ENCODE measurements at places on chromosomes 2 and 18.

- DNase-seq: no peak
These were observed 116.8 kb upstream of the HNMT start for GRCh38 chr2:137847443-137847842.

GRCh38 chr18:59737776-59738300 is 40.6 kb upstream of the CCBE1 start:
- DNase-seq: no peak

DNA sequence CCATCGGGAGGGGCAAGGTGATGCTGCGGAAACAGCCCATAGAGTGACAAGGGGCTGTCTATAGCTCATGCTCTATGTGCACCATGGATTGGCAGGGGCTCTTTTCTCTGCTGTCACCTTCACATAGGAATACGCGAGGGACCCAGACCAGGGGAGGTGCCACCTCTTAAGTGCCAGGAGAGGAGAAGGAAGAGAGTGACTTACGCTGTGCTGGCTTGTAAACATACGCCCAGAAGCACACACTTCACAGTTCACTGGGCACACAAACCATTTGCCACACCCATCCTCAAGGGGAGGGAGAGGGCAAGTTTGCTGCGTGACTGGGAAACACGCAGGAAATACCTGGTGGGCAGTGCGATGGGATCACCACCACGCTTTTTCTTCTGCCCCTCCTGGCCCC is 65.1 kb upstream of the GPR45 start:
- no peak for DNase-seq

DNA sequence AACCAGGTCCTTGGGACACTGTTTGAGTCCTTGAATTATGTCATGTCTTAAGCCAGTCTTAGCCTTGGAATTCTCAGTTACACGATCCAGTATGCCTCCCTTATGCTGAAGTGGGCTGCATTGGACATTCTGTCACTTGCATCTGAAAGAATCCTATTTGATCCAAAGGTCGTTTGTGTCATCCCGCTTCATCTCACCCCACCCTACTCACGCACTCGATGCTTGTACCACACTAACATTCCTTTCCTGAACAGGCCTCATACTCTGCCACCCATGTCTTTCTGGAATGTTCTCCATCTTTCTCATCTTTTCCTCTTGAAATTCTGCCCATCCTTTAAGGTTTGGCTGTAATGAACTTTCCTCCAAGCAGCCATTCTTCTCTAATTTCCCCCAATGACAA is 27.9 kb upstream of the ZFP36L2 start:
- DNase-seq: no peak

- DNase-seq: no peak
These were observed 73.3 kb downstream of the SH3BP4 start for GRCh38 chr2:235024931-235025773.

GRCh38 chr2:170282851-170283250 is 104.9 kb downstream of the MYO3B start:
- DNase-seq: no peak

GRCh38 chr2:138321458-138321857 is 180.1 kb upstream of the SPOPL start:
- no peak for DNase-seq

DNA sequence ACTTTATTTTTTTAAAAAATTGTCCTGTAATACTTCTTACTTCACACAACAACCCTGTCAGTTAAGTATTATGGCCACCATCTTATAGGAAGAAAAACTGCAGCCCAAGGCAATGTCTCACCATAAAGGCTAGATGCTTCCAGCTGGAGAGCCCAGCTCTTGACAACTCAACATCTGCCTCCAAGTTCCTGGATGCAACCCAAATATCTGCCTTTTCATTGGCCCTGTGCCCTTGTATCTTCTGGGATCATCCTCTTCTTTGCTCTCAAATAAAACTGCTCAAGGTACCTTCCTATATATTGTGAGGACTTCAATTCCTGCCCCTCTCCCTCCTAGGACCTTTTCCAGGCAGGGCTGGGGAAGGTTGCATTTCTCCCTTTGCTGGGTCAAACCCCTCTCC is 69.5 kb downstream of the BIN1 start:
- no peak for DNase-seq

GRCh38 chr2:121333834-121334558 is 49.0 kb upstream of the TFCP2L1 start:
- no peak for DNase-seq

DNA sequence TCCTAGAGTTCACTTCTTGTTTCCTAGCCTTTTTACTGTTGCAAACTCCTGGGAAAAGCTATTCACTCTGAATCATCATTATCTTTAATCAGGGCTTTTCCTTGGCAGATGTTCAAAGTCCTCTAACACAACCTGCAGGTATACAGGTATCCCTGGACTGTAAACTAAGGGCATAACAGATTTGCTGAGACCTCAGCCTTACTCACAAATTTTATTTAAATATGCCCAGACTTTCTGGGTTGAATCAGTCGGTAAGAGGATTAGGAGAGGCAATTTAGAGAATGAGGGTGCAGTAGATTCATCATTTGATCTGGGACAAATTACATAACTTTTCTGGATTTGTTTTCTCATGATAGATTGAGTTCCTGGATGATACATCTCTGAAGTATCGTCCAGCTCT is 217.8 kb upstream of the STON1 start:
- no peak for DNase-seq

DNA sequence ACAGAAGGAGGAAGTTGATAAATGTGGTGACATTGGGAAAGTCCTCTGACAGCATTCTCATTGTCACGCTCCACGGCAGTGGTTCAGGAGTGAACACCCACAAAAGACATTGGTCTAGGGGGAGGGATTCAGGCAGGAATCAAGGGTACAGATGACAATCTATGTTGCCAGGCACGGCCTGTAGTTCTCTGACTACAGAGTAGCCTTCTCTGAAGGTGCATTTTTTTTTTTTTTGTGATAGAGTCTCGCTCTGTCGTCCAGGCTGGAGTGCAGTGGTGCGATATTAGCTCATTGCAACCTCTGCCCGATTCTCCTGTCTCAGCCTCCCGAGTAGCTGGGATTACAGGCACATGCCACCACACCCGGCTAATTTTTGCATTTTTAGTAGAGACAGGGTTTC is 7.4 kb upstream of the MOB1A start:
- peak; percentile 10 for DNase-seq

DNA sequence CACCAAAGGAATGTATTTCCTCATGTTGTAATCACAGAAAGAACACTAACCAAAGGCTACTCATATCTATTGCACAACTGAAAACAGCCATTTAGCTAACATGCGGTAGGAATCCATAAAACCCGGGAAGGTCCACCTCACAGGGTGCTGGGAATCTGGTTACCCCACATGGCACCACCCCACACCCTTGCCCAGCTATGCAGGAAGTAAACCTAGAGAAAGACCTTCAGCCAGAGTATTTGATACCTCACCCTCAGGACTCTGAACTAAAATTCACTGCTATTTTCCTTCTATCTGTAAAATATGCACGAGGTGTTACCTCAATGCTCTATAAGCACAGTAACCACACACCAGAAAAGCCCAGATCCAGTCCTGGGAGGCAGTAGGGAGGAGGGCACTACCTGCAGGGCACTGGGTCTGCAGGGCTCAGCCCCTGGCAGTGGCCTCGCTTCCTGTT is 45.8 kb downstream of the PTPN2 start:
- no peak for DNase-seq

GRCh38 chr2:96116424-96116878 is at the start of gene ADRA2B:
Gene ADRA2B, minus strand, starts transcription at chr2:96116571. Its CDS starts 422 bp downstream, at chr2:96116149.
- DNase-seq: peak; percentile 50

DNA sequence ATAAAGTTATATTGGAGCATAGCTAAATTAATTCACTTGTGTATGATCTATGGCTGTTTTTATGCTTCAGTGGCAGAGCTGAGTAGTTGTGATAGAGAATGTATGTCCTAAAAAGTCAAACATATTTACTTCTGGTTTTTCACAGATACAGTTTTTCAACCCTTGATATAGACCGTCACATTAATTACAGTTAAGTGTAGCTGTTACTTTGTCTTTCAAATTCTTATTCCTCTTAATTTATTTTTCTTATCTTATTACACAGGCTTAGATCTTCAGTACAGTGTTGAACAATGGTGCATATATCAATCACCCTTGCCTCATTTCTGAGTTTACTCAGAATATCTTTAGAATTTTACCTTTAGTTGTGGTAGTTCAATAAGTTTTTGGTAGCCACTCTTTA is 12.2 kb upstream of the CYRIA start:
- no peak for DNase-seq

DNA sequence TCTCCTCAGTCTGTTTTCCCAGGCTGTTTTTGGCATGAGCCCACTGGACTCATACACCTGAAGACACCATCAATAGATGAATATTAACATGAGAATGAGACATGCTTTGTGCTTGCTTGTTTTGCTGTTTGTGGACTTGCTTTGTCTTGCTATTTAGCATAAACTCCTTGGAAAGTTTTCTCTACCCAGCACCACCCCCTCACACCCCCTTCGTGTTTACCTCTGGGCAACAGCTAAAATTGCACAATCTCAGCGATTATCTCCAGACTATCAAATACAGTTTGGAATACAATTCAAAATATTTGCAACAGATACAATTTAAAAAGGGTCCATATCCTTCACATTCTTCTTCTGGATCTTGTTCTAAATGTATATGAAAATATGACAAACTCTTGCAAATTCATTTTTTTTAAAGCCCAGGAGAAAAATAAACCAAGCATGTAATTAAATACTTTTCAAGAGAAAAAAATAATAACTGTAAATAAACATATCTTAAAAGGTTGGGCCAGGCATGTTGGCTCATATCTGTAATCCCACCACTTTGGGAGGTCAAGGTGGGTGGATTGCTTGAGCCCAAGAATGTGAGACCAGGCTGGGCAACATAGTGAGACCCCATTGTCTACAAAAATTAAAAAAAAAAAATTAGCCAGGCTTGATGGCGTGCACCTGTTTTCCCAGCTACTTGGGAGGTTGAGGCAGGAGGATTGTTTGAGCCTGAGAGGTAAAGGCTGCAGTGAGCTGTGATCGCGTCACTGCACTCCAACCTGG is 32.3 kb upstream of the PMAIP1 start:
- DNase-seq: no peak

DNA sequence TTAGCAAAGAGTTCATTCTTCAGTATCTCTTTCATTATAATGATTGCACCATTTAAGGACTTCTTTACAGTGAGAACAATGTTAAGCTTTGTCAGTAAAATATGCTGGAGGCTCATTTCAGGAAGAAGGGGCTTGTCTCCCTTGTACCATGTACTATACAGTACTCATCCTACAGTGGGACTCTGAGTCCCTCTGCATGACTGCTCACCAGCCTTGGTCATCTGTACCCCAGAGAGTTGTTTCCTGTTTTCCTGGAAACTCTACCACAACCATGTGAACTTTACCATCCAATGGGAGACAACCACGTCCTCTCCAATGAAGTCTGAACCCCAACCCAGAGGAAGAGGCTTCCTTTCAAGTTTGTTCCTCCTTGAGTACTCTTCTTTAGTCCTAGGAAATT is 1171.1 kb upstream of the CRIM1 start:
- no peak for DNase-seq

GRCh38 chr2:22530131-22530530 is 854.8 kb upstream of the KLHL29 start:
- DNase-seq: no peak

GRCh38 chr2:27076323-27076722 is 2.1 kb upstream of the EMILIN1 start:
- DNase-seq: no peak

DNA sequence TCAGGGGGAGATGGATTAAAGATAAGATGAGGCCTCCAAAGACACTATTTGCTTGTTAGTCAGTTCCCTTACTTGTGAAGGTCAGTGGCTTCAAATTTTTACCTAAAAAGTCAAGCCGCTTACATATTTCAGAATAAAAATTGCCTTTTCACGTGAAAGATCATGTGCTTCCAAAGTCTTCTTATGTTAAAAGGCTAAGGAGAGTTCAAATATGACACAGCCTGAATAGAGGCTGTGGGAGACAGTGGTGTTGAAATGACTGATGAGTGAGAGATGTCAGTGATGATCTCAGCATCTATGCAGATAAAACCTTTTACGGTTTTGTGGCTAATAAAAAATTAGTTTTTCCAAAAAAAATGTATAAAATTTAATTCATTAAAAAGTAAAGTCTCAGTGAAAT is 40.5 kb downstream of the UPP2 start:
- DNase-seq: no peak

DNA sequence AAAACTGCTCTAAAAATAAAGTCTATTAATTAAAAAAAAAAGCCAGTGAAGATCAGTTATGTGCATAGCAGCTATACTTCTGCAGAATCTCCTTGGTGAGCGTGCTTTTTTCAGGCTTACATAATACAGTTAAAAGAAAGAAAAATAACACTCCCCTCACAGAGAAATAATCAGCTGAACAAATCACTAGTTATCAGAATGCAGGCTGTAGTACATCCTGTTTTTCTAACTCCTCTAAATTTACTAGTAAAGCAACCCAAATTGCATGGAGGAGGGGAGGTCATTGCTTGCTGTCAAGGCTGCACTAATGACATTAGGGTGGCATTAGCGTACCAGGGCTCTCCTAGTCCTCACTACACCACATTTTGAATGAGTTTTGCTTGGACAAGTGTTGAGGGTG is 192.2 kb downstream of the PLCL1 start:
- no peak for DNase-seq

DNA sequence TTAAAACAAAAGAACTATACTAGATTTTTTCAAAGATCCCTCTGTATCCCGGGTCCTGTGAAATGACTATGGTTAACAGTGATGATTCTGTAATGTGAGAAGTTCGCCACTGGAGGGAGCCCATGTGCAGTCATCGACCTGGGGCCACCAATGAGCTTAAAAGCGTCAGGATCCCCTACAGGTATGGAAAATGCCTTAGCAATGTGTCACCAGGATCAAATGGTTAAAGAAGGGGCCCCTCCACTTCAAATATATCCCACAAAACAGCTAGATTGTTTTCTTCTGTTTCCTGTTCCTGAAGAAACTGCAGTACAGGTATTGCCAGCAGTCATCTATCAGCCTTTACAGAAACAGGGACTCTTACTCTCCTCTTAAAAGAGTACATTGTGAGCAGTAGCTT is 15.3 kb downstream of the CHRNA1 start:
- peak; percentile 77 for DNase-seq

- no peak for DNase-seq
These were observed 58.1 kb downstream of the HEATR5B start for GRCh38 chr2:37026050-37026449.

GRCh38 chr2:160210599-160211138 is 10.6 kb upstream of the ITGB6 start:
- DNase-seq: peak; percentile 67

Data from effector memory CD8-positive, alpha-beta T cell (primary cell).